ENCODE measurements at places on chromosomes 5 and 9. TPM values are rescaled to one million over a fixed set of nuclear protein-coding genes. Genes with fewer than 3 reads are reported as not detected.
A peak's percentile ranks its signal among the peaks of the same experiment; 100 is the strongest.

HSPB3 gene
- 0.32 TPM for total RNA-seq

- DNase-seq: no peak
Observed at GRCh38 chr5:175219366-175219765, 224.6 kb downstream of the DRD1 start.

GRCh38 chr5:35856765-35857351 lies at the start of gene IL7R:
Gene IL7R (plus strand): TSS chr5:35856891. CDS start chr5:35856978, 87 bp downstream.
- no peak for DNase-seq

- DNase-seq: no peak
Observed at GRCh38 chr9:16401701-16402100, 468.8 kb downstream of the BNC2 start.

- DNase-seq: peak; percentile 49
Observed at GRCh38 chr5:21919414-21920022, 933.6 kb downstream of the CDH12 start.

- DNase-seq: no peak
Observed at GRCh38 chr5:154761046-154761736, 6.0 kb downstream of the LARP1 start.
